Neuronal stem cell (in vitro differentiated cells): ENCODE measurements at places on chromosomes 11 and 22.
A peak's percentile ranks its signal among the peaks of the same experiment; 100 is the strongest.

DNA sequence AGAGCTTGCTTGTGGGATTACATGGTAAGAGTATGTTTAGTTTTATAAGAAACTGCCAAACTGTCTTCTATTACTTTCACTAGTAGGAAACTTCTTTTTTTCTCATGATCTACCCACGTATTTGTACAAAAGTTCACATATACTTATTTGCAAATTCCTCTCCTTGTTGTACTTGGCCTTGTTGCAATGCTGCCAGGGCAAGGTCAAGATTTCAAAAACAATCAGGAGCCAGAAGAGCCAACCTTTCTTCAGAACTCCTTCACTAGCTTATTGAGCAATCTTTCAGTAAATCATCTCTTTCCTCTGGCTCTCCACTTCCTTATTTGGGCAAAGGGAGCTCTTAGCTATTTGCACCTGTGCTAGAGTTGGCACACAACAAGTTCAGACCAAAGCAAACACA, 9.7 kb downstream of the SRSF8 start:
- H3K36me3 ChIP-seq: no peaks in the 10 kb centered on the region
- H3K4me1 ChIP-seq: peaks cover 4% of the 10 kb centered on the region
- H3K27me3 ChIP-seq: no peaks in the 10 kb centered on the region
- no peak for DNase-seq
- H3K27ac ChIP-seq: no peak overlapping the region

- H3K27ac ChIP-seq: no peak overlapping the region
- H3K4me3 ChIP-seq: no peak overlapping the region
- H3K27me3 ChIP-seq: no peaks in the 10 kb centered on the region
- no peak for DNase-seq
- peaks cover 37% of the 10 kb centered on the region for H3K36me3 ChIP-seq
Observed at GRCh38 chr11:121521145-121522042, 68.6 kb upstream of the SORL1-AS1 start.

- H3K36me3 ChIP-seq: peaks cover 13% of the 10 kb centered on the region
- no peak overlapping the region for H3K27ac ChIP-seq
- no peak for DNase-seq
- H3K4me1 ChIP-seq: no peaks in the 10 kb centered on the region
Observed at GRCh38 chr11:121543836-121544380, 91.1 kb upstream of the SORL1-AS1 start.

GRCh38 chr11:28636566-28636965, 528.4 kb downstream of the METTL15 start:
- no peak for DNase-seq
- H3K4me3 ChIP-seq: no peak overlapping the region

- peaks cover 15% of the 10 kb centered on the region for H3K4me1 ChIP-seq
- DNase-seq: no peak
Observed at GRCh38 chr11:121801781-121802180, 314.2 kb downstream of the BLID start.

DNA sequence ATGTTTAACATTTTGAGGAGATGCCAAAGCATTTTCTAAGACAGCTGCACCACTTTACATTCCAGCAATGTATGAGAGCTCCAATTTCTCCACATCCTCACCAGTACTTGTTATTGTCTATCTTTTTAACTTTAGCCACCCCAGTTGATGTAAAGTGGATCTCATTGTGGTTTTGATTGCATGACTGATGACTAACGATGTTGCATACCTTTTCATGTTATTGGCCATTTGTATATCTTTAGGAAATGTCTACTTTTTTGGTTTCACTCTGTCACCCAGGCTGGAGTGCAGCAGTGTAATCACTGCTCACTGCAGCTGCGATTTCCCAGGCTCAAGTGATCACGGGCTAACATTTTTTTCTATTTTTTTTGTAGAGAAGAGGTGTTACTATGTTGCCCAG, 8.9 kb downstream of the TTC28 start:
- H3K4me3 ChIP-seq: no peak overlapping the region
- DNase-seq: no peak
- H3K36me3 ChIP-seq: peaks cover 9% of the 10 kb centered on the region

- H3K4me3 ChIP-seq: no peak overlapping the region
- H3K27ac ChIP-seq: no peak overlapping the region
- H3K4me1 ChIP-seq: no peaks in the 10 kb centered on the region
- no peak for DNase-seq
Observed at GRCh38 chr11:99822846-99823565, 802.3 kb downstream of the CNTN5 start.

- H3K27me3 ChIP-seq: no peaks in the 10 kb centered on the region
- no peaks in the 10 kb centered on the region for H3K36me3 ChIP-seq
- no peak for DNase-seq
- no peaks in the 10 kb centered on the region for H3K4me1 ChIP-seq
- H3K27ac ChIP-seq: no peak overlapping the region
Observed at GRCh38 chr11:98772893-98773292, 247.9 kb upstream of the CNTN5 start.

- no peaks in the 10 kb centered on the region for H3K36me3 ChIP-seq
- peaks cover 2% of the 10 kb centered on the region for H3K4me1 ChIP-seq
- no peak overlapping the region for H3K4me3 ChIP-seq
- H3K27ac ChIP-seq: no peak overlapping the region
- no peaks in the 10 kb centered on the region for H3K27me3 ChIP-seq
- no peak for DNase-seq
Observed at GRCh38 chr11:76637491-76638269, 32.9 kb downstream of the LRRC32 start.

GRCh38 chr11:103397369-103397768, 288.1 kb downstream of the DYNC2H1 start:
- DNase-seq: no peak
- H3K36me3 ChIP-seq: no peaks in the 10 kb centered on the region
- no peaks in the 10 kb centered on the region for H3K27me3 ChIP-seq
- no peak overlapping the region for H3K27ac ChIP-seq

DNA sequence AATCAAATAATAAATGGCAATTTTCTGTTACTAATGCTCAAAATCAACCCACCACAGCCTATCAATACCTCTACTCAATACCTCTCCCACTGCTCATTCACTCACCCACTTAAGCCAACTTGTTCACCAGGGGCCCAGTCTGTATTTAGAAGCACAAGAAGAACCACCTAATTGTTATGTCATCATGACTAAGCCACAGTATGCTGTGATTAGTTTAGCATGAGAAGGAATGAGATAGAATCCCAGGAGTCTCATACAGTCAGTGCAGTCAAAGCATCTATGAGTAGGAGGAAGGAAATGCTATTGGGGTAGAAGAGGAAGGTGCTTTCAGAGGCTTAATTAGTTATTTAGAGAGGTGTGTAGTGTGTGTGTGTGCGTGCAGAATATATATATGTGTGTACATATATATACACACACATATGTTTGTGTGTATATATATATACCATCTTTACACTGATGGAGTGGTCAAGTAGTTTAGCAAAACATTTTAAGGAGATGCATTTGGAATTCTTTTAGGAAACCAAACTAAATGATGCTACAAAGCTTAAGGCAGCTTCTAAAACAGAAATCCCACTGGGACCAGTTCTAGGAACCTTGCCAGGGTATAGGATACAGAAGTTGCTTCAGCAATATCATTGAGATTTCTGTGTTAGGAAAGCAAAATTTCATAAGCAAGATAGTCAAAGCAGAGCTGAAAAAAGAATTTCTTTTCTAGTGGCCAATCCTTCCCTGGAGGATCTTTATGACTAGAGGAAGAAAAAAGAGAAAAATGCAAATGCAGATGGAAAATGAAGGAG, 27.5 kb downstream of the KCNA4 start:
- H3K27me3 ChIP-seq: no peaks in the 10 kb centered on the region
- H3K4me3 ChIP-seq: no peak overlapping the region

DNA sequence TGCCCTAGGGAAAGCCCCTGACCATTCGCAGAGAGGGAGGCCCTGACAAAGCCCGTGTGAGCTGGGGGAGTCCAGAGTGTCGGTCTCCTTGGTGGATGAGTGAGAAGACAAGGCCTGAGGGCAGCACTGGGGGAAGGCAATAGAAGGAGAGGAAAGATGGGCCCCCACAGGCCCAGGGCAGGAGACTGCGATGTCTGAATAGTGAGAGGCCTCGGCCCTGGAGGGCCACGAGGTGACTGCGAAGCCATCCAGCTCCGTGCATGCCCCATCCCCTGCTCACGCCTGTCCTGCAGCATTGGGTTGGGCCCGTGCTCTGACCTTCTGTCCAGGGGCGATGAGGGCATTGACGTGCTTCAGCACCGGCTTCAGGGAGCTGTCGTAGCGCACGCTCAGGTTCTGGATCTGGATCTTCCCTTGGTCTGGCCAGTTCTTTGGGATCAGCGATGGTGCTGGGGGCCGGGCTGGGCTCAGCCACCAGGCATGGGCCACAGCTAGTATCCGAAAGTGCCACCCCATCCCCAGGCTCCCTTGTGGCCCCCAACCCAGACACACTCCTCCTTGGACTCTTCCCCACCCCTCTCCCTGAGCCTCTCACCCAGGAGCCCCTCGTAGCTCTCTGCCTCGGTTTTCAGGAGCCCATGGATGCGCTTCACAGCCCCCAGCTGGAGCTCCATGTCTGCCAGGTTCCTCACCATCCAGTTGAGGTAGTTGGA, 8.3 kb upstream of the KCNJ11 start:
- H3K36me3 ChIP-seq: no peaks in the 10 kb centered on the region
- H3K27me3 ChIP-seq: peaks cover 37% of the 10 kb centered on the region
- DNase-seq: no peak
- no peaks in the 10 kb centered on the region for H3K4me1 ChIP-seq
- no peak overlapping the region for H3K4me3 ChIP-seq
- no peak overlapping the region for H3K27ac ChIP-seq

GRCh38 chr22:31177420-31178162, 17.6 kb downstream of the RNF185 start:
- DNase-seq: no peak
- H3K36me3 ChIP-seq: peaks cover 32% of the 10 kb centered on the region
- no peak overlapping the region for H3K4me3 ChIP-seq

GRCh38 chr22:48358886-48359612, 1468.6 kb downstream of the BRD1 start:
- H3K36me3 ChIP-seq: no peaks in the 10 kb centered on the region
- peak overlapping the region; percentile 22 for H3K4me3 ChIP-seq
- no peak overlapping the region for H3K27ac ChIP-seq
- peaks cover 5% of the 10 kb centered on the region for H3K4me1 ChIP-seq
- H3K27me3 ChIP-seq: no peaks in the 10 kb centered on the region

GRCh38 chr11:117932426-117932825, 3.2 kb upstream of the TMPRSS13 start:
- no peaks in the 10 kb centered on the region for H3K27me3 ChIP-seq
- no peak overlapping the region for H3K4me3 ChIP-seq
- no peaks in the 10 kb centered on the region for H3K36me3 ChIP-seq
- H3K4me1 ChIP-seq: no peaks in the 10 kb centered on the region
- H3K27ac ChIP-seq: no peak overlapping the region

GRCh38 chr22:29313576-29314466, 1.7 kb downstream of the RASL10A start:
- no peak overlapping the region for H3K4me3 ChIP-seq
- no peak for DNase-seq
- peaks cover 14% of the 10 kb centered on the region for H3K4me1 ChIP-seq

DNA sequence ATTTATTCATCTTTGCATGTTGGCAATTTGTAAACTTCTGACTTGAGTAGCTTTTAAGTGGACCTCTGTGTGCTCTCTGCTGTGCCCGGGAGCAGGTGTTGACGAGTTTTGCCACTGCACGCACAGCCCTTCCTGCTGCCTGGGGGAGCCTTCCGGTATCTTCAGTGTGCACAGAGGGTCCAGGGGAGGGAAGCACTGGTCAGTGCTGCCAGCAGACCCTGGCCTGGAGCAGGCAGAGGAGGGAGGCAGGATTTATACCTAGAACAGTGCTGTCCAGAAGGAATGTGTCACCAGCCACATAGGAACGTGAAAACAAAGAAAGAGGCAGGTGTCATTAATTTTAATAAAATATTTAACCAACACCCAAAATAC, 403.6 kb downstream of the TBC1D22A start:
- no peak overlapping the region for H3K27ac ChIP-seq
- no peaks in the 10 kb centered on the region for H3K27me3 ChIP-seq
- H3K4me1 ChIP-seq: peaks cover 22% of the 10 kb centered on the region
- no peak for DNase-seq
- no peaks in the 10 kb centered on the region for H3K36me3 ChIP-seq

GRCh38 chr11:87803748-87804147, 371.5 kb downstream of the RAB38 start:
- H3K27me3 ChIP-seq: peaks cover 1% of the 10 kb centered on the region
- no peak overlapping the region for H3K4me3 ChIP-seq
- no peaks in the 10 kb centered on the region for H3K36me3 ChIP-seq
- H3K4me1 ChIP-seq: peaks cover 2% of the 10 kb centered on the region
- H3K27ac ChIP-seq: no peak overlapping the region

DNA sequence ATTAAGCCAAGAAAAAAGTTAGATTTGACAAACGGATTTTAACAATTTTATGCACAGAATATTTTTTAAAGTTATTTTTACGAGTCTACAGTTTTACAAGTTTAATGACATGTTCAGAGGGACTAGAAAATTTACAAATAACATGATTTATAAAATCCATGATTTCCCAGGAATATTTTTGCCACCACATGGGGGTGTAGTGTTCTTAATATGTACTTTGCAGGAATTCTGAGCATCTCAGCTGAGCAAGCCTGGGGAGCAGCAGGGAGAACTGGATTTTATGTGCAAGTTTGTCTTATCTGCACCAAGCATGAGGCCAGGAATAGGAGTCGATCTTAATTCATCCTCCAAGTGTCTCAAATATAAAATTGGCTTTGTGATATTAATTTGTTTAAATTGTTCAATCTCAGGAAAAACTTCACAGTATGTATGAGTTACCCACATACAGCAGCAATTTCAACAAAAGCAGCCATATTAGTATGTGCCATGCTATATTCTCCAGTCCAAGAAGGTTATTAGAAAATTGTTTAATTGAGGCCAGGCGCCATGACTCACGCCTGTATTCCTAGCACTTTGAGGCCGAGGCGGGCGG, 826.3 kb downstream of the DLG2 start:
- H3K4me3 ChIP-seq: no peak overlapping the region
- peak; percentile 17 for DNase-seq
- no peaks in the 10 kb centered on the region for H3K36me3 ChIP-seq
- H3K4me1 ChIP-seq: no peaks in the 10 kb centered on the region
- no peaks in the 10 kb centered on the region for H3K27me3 ChIP-seq
- no peak overlapping the region for H3K27ac ChIP-seq

DNA sequence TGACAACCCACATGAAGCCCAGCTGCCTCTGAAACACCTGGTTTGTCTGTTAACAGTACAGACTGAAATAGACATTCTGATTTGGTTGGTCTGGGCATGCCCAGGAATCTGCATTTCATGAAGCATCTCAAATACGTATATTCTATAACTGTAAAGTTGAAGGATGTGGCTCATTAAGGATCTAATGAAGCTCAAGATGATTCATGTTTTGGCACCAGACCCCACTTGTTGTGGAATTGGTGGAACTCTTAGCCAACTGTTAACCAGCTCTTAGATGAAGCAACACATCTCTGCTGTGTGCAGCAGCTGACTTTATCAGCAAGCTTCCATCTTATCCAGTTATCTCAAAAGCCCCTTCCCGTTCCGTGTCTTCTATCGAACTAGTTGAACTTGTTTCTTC, 232.2 kb downstream of the INSC start:
- peaks cover 2% of the 10 kb centered on the region for H3K4me1 ChIP-seq
- H3K27ac ChIP-seq: no peak overlapping the region
- H3K36me3 ChIP-seq: no peaks in the 10 kb centered on the region
- H3K27me3 ChIP-seq: no peaks in the 10 kb centered on the region

GRCh38 chr22:28108851-28109250, 189.8 kb upstream of the PITPNB start:
- H3K4me1 ChIP-seq: peaks cover 11% of the 10 kb centered on the region
- H3K36me3 ChIP-seq: peaks cover 50% of the 10 kb centered on the region
- H3K27ac ChIP-seq: no peak overlapping the region
- no peaks in the 10 kb centered on the region for H3K27me3 ChIP-seq
- no peak overlapping the region for H3K4me3 ChIP-seq
- DNase-seq: no peak
